Kidney (tissue), 22 donors: ENCODE measurements at places on chromosomes 7 and 10. TPM values are rescaled to one million over a fixed set of nuclear protein-coding genes. Genes with fewer than 3 reads are reported as not detected.

GRCh38 chr10:49001402-49001801, 61.8 kb upstream of the LRRC18 start:
- peak; percentile 43 for DNase-seq

GRCh38 chr7:101998906-101999240, 181.4 kb downstream of the CUX1 start:
- no peak for DNase-seq

DNA sequence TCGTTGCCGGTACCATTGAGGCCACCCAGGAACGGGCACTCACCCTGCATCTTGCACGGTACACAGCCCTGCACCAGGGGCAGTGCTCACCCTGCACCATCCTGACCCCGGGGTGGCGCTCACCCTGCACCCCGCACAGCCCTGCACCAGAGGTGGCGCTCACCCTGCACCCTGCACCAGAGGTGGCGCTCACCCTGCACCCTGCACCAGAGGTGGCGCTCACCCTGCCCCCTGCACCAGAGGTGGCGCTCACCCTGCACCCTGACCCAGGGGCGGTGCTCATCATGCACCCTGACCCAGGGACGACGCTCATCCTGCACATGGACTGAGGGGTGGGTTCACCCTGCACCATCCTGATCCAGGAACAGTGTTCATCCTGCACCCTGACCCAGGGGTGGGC, 6.4 kb downstream of the TUBGCP2 start:
- DNase-seq = no peak

GRCh38 chr10:97737770-97738265, 890 bp downstream of the ZFYVE27 start:
- no peak for DNase-seq

DNA sequence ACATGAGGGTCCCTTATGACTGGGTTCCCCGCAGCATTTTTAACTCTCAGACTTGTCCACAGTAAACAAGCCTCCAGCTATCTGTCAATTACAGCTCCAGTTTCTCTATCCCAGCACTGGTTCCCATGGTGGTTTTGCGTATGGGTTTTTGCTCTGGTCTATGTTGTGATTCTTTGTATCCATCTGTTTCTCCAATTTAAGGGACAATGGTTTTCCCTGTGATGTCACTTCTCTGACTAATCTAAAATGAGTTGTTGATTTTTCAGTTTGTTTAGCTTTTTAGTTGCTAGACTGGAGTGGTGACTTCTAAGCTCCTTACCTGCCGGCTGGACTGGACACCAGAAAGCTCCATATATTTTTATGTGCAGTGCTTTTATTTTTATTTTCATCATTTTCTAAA, 303.7 kb downstream of the INHBA start:
- DNase-seq = no peak

The PPP1R17 gene
- not detected for total RNA-seq

The ANKRD22 gene
- total RNA-seq = 3.6 TPM

DNA sequence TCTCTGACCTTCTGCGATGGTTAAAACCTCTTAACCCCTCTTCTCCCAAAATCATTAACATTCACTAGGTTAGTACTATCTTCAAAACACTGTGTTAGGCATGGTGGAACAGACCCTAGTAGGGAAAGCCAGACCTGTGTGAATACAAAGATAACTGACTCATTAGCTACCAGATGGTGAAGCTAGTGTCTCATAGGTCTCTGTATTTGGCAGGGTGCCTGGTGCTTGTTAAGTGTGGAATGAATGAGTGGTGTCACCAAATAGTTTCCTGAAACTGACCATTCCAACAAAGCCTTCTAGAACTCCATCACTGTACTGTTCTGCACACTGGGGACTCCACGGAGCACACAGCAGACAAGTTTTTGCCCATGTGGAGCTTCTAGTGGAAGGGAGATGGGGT, 27.7 kb upstream of the TM9SF3 start:
- no peak for DNase-seq

The TFR2 gene
- total RNA-seq = 0.79 TPM
